ENCODE measurements at places on chromosomes 3 and 15. TPM values are rescaled to one million over a fixed set of nuclear protein-coding genes. Genes with fewer than 3 reads are reported as not detected.

DNA sequence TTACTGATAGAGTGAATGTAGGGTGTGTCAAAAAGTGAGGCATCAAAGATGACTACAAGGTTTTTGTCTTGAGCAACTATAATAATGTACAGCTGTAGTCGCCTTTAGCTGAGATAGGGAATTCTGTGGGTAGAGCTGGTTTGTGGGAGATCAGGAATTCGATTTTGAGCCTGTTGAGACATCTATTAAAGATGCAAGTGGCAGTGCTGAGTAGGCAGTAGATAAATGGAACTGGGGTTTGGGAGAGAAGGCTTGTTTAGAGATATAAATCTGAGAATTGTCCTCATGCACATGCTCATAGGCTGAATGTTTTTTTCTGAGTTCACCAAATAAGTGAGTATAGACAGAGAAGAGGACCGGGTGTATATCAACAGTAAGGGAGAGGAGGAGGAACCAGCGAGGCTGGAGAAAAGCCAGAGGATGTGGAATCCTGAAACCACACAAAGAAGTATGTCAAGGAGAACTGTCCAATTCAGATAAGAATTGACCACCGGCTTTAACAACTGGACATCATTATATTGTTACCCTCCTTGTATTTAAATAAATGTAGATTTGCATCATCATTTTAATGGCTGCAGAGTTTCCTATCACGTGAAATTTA, 146.0 kb upstream of the TNIK start:
- no peak for DNase-seq

- no peak for DNase-seq
Observed at GRCh38 chr3:47065681-47066080, 86.2 kb downstream of the NBEAL2 start.

- no peak for DNase-seq
Observed at GRCh38 chr3:122668930-122669730, 11.5 kb upstream of the PARP14 start.

GRCh38 chr15:63366451-63366850, 15.2 kb downstream of the CA12 start:
- DNase-seq = no peak

DNA sequence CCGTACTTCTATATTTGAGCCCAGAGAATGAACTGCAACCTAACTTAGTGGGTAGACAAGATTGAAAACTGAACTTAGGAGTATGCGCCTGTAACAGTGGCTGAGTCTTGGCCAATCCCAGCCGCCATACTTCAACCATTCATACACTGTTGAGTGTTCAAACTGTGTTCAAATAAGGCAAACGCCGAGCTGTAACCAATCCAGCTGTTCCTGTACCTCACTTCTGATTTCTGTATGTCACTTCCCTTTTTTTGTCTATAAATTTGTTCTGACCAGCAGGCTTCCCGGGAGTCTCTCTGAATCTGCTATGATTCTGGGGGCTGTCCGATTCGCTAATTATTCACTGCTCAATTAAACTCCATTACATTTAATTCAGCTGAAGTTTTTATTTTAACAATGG, 58.6 kb upstream of the TPM1 start:
- DNase-seq = no peak

- DNase-seq = no peak
Observed at GRCh38 chr3:64291956-64292355, 66.7 kb upstream of the PRICKLE2 start.

- no peak for DNase-seq
Observed at GRCh38 chr15:67124111-67124510, 58.7 kb downstream of the SMAD3 start.

DNA sequence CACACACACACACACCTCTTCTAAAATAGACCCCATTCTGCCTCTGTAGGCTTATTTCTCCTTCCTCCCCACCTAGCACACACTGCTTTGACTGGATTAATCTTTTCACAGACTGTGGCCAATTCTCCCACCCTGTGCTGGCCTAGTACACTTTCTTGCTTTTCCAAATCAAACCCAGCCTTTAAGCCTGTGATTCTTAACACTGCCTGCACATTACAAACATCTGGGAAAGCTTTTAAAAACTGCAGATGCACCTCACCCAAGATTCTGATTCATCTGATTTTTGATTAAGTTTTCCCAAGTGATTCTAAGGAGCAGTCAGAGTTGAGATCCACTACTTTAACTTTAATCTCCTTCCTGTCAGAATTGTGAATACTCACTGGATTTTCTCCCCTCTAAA, 12.8 kb downstream of the CSNK1G1 start:
- no peak for DNase-seq

GRCh38 chr3:152159328-152159727, 109.4 kb upstream of the MBNL1 start:
- no peak for DNase-seq

- no peak for DNase-seq
Observed at GRCh38 chr3:181698263-181698954, 13.3 kb upstream of the SOX2 start.

GRCh38 chr3:115187149-115187757, 40.2 kb upstream of the ZBTB20 start:
- DNase-seq = no peak

GRCh38 chr3:122298239-122298638, 26.8 kb upstream of the CSTA start:
- DNase-seq = no peak

- no peak for DNase-seq
Observed at GRCh38 chr3:33940149-33940548, 141.7 kb downstream of the PDCD6IP start.

- no peak for DNase-seq
Observed at GRCh38 chr15:63896336-63897115, 62.8 kb upstream of the HERC1 start.

DNA sequence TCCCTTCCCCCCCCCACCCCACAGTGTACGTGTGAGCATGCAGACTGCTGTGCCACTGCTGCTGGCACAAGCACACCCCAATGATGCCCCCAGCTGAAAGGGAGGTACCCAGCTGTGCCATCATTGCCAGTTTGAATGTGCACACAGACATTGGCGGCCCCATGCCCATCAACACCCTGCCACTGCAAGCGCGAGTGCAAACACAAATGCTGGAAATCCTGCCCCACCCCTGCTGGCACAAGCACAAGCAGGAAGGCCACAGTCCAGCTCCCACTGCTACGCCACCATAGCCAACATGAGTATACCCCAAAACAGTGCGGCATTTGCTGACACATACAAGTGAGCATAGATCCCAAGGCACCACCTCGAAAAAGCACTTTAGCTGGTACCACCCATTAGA, 222.9 kb downstream of the SCAPER start:
- DNase-seq = no peak

GRCh38 chr3:151751161-151751560, 17.4 kb downstream of the AADACL2 start:
- DNase-seq = no peak

- DNase-seq = no peak
Observed at GRCh38 chr3:183265157-183265642, 12.1 kb downstream of the B3GNT5 start.

The TEX264 gene
- 94.3 TPM for total RNA-seq

The FBXO40 gene
- not detected for total RNA-seq

The STAC gene
- 6.1 TPM for total RNA-seq

The TMEM44 gene
- 9.4 TPM for total RNA-seq

The KIF23 gene
- total RNA-seq = 2.2 TPM

The STARD5 gene
- total RNA-seq = 3.2 TPM

The MYRIP gene
- total RNA-seq = 4.8 TPM

The KNG1 gene
- total RNA-seq = not detected

The THSD4 gene
- total RNA-seq = 41.3 TPM
